Right hindlimb (tissue), 1 donor: ENCODE measurements at places on chromosomes 11 and 22.
A peak's percentile ranks its signal among the peaks of the same experiment; 100 is the strongest.

DNA sequence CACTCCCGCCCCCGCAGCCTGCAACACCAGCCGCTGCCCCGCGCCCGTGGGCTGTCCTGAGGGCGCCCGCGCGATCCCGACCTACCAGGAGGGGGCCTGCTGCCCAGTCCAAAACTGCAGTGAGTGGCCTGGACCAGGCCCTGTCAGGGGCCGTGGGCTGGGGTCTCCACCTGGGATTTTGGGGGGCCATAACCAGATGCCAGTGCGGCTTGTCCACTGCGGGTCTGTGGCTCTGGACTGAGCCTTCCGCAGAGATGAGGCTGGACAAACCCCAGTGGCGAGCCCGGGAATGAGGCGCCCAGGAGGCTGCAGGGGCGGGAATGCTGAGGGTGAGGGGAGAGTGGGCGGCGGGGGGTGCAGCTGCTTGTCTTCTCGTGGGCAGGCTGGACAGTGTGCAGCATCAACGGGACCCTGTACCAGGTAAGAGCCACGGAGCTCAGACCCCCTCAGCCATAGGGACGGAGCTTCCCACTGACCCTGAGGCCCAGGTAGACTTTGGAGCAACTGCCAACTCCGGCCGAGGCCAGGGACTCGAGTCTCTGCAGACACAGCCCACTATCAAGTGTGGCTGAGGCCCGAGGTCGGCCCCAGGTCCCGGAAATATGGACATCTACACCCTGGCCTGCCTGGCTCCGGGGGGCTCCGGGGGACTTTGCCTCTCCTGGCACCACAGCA, 24.8 kb upstream of the MUC5B start:
- DNase-seq = no peak

GRCh38 chr11:119470317-119471291, 47.6 kb upstream of the THY1 start:
- no peak for DNase-seq

- DNase-seq = no peak
Observed at GRCh38 chr11:37605229-37605628, 1007.2 kb upstream of the RAG2 start.

DNA sequence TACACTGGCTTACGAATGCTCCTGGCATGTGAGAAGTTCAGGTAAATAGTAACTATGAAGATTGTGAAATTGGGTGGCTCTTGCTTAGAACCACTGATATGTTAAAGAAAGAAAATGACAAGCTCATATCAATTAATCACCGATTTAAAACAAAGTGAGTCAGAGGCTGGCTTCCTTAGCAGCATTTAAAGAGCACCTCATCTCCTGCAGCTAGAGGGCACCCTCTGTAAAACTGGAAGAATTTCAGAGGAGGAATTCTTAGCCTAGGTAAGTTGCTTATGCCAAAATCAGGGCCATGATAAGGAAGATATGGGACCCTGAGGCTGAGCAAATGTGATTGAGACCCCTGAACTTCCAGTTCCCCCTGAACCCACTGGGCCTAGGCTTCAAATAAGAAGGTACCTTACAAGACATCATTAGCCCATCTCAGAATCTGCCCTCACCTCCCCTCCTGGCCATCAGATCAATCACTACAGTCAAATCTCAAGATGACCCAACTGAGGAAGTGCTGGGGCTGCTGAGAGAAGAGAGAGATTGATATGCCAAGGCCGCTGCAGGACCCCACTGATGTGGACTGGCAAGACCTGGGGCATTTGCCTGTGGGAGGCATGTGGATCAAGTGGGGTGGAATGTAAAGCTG, 8.6 kb upstream of the CD3E start:
- DNase-seq = no peak

GRCh38 chr22:22823131-22823810, 64.3 kb upstream of the IGLL5 start:
- DNase-seq = no peak

DNA sequence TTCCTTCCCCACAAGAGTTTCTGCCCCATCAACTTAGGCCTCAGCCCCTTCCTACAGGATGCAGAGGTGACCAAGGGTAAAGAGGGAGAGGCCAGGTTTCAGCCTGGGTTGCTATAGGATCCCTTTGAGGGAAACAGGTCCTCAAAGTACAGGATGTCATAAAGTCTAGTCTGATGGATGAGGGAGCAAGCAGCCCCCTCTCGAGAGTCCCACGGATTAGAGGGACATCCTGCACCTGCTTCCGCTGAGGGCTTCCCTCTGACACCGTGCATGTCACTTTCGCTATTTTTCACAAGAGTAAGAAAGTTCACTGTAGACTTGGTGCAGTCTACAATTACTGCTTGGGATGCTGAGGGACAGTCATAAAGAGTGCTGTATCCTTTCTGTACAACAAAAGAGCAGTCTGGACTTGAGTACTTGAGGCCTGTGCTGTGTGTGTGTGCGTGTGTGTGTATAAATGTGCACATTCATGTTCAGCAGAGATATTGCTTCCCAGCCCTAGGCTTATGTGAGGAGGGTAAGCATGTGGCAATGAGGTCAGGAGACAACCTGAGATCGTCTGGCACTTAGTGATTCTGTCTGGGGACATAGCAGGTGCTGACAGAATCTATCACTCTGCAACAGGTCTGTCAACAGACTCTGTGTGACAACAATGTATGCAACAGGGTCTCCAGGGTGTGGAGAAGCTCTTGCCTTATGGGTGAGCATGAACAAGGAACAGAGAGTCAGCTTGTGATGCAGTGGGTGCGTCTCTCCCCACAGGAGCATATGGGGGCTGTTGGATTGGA, 18.0 kb upstream of the CHST1 start:
- no peak for DNase-seq

DNA sequence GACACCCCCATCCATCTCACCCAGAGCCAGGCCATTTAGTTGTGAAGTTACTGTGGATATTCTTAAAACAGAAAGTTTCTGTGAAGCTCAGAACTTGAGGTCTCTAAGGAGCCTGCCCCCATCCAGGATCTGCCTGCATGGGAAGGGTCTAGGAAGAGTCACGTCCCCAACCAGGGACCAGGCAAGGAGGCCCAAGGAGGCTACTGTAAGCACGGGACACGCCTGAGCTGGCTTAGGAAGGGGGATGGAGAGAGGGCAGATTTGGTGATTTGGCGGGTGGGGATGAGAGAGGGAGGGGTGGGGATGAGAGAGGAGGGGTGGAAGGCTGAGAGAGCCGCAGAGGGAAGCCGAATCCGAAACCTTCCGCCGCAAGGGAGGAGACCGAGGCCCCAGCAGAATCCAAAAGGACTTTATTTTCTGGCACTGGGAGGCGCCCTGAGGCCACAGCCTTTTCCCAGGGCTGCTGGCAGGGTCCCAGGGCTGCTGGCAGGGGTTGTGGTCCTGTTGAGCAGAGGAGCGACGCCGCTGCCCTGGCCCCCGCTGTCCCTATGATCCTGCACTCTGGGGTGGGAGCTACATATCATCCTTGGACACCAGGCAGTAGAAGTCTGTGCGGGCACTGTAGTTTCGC, 9.4 kb downstream of the SIGIRR start:
- no peak for DNase-seq

- DNase-seq = no peak
Observed at GRCh38 chr11:43872995-43873394, 7.6 kb upstream of the ALKBH3 start.

DNA sequence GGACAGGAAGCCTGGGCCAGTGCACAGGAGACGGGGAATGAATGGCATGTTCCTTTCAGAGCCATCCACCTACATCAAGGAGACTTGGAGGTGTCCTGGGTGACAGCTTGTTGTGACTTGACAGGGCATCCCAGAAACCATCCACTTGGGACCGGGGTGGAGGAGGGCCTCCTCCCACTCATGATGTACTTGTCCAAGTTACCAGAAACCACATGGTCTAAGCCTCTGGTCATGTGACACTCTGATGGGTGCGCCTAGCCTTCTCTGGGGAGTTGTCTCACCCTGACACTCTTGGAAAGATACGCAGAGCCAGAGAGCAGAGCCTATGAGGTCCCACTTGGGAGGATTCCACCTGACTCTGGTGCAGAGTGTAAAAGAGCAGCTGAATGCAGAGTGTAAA, 21.6 kb upstream of the FXYD6 start:
- no peak for DNase-seq

DNA sequence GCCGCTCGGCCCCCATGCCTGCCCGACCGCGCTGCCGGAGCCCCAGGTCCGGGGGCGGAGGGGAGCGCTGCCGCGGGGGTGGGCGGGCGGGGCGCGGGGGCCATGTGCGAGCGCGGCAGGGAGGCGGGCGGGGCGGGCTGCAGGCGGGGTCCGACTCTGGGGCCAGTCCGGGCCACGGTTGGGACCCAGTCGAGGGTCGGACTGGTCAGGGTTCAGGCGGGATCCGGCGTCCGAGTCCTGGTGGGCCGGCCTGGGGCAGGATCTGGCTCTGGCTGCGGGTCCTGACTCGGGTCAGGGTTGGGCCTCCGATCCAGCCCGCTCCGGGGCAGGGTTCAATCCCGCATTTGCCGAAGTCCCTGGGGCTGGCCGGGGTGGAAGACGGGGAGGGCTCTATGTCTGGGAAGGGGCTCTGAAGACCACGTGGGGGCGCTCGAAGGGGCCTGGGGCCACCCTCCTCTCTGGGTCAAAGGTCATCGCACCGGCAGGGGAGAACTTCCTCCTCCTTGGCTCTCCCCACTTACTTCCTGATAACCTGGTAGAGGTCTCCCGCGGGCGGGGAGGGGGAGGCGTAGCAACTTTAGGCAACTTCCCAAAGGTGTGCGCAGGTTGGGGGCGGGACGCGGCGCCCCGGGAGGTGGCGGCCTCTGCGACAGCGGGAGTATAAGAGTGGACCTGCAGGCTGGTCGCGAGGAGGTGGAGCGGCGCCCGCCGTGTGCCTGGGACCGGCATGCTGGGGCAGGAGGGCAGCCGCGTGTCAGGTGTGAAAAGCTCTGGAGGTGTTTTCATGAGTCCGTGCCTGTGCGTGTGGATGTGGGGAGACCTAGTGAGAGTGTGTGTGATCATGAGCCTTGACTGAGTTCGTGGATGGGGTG, 603 bp downstream of the ESRRA start:
- peak; percentile 74 for DNase-seq

- peak; percentile 46 for DNase-seq
Observed at GRCh38 chr11:118820412-118821357, 29.7 kb upstream of the DDX6 start.

GRCh38 chr11:48088682-48089050, 108.3 kb downstream of the PTPRJ start:
- DNase-seq = no peak

DNA sequence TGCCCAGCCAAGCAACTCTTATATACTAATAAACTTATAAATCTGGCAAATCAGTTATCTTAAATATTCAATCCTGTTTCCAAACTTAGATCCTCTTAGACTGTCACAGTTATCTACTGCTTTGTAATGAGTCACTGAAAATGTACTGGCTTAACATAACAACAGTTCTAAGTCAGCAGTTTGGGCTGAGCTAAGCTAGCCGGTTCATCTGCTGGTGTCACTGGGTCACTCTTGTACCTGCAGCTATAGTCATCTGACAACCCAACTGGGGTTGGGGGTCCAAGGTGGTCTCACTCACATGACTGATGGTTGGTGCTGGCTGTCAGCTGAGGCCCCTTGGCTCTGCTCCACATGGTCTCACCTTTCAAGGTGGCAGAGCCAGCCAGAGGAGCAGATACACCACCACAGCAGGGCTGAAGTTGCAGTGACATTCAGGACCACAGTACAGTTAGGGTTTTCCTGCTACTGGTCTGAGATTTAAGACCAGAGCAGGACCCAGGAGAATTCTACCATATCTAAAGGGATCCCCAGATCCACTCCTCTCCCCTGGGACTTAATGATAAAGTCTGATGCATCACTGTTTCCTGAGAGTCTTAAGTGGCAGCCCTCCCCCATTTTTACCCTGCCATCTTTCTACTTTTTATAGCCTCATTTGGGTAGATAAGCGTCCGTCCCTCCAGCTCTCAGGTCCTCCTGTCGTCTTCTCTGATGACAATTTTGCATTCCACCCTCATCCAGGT, 7.9 kb upstream of the MACROD1 start:
- no peak for DNase-seq

DNA sequence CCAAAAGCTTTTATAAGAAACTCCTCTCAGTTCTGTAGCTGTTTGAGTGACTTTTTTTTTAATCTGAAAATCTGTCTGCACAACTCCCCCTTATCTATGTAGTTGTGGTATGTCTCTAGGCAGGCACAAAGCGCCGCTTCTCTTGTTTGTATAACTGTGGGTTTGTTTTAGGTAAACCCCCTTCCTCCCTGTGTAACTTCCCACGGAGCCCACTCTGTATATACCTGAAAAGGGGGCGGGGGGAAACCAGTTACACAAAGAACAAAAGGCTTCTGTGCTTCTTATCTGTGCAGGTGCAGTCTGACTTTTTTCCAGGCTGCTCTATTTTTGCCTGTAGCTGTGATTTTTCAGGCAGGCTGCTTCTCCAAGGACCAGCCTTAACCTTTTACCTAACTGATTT, 13.2 kb downstream of the OR10AG1 start:
- no peak for DNase-seq

GRCh38 chr11:35750315-35750714, 87.7 kb downstream of the TRIM44 start:
- DNase-seq = no peak

DNA sequence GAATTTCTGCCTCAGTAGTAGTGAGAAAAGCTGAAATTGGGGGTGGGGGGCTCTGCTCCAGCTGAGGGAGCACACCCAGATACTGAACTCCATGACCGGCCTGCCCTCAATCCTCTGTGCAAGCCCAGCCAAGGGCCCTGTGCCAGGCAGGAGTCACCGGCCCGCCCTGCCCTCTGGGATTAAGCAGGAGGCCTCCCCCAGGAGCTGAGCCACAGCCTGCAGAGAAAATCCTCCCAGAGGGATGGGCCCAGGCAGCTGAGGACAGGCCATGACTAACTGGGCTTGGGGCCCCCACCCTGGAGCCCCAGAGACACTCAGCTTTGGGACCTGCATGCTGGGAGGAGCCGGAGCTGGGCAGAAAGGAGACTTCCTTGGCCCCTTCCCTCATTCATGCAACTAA, 48.8 kb downstream of the MN1 start:
- DNase-seq = no peak

DNA sequence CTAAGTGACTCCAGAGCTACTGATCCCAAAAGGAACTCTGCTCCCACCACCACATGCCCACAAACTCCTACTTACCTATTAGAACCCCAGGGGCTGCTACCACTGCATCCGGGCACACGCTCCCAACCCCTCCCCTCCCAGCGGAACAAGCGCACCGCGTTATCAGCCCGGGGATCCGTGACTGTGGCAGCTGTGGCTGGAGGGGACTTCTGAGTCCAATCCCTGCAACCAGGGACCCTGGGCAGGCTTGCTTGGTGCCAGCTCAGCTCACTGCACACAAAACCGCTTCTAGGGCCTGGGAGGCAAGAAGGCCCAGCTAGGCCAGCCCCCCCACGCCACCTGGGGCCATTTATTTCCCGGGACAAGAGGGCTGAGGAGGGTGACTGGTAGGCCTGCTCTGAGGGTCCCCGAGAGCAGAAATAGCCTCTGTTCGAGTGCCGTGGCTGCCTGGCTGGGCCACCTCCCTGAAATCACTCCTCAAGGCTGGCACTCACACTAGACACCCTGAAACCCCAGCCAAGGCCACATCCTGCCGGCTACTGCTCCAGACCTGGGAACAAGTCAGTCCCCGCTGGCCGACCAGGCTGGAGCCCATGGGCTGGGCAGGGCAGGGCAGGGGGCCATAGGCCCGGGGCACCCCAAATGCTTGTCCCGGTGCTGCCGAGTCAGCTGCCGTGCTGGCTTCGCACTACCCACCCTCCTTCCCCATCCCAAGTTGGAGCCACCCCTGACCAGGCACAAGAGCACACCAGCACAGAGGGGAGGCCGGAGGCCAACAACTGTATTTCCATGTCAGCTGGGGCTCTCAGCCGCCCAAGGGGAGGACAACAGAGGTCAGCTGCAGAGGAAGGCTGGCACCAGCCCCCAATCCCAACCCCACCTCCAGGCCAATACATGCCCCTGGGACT, 1.9 kb upstream of the IFITM10 start:
- peak; percentile 15 for DNase-seq

GRCh38 chr11:117992136-117992535, 5.9 kb downstream of the IL10RA start:
- no peak for DNase-seq
